ENCODE measurements at places on chromosomes 6 and 20. TPM values are rescaled to one million over a fixed set of nuclear protein-coding genes. Genes with fewer than 3 reads are reported as not detected.

TNF gene
- total RNA-seq, result 0.87 TPM

PLG gene
- not detected for total RNA-seq

ADAM33 gene
- 3.1 TPM for total RNA-seq

SLC26A8 gene
- not detected for total RNA-seq

TMEM14B gene
- total RNA-seq, result 93.8 TPM

CNKSR3 gene
- 3.8 TPM for total RNA-seq

SLC35B2 gene
- 35.9 TPM for total RNA-seq

ENPP3 gene
- total RNA-seq, result not detected

ZNF311 gene
- total RNA-seq, result not detected

DEFB125 gene
- total RNA-seq, result not detected

TRIM31 gene
- total RNA-seq, result not detected

DNA sequence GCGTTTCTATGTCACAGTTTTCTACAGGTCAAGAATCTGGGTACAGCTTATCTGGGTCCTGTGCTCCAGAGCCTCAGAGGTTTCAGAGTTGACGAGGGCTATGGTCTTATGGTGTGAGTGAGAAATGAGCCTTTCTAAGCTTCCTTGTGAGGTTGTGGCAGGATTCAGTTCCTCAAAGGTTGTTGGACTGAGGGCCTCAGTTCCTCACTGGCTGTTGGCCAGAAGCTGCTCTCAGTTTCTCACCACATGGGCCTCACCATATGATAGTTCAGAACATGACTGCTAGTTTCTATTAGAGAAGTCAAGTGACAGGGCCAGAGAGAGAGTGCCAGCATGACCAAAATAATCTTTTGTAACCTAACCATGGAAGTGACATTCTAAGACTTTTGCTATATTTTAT is 96.1 kb downstream of the NUS1 start:
- DNase-seq, result no peak

GRCh38 chr6:150088481-150089154 is 19.7 kb upstream of the ULBP3 start:
- DNase-seq, result no peak

DNA sequence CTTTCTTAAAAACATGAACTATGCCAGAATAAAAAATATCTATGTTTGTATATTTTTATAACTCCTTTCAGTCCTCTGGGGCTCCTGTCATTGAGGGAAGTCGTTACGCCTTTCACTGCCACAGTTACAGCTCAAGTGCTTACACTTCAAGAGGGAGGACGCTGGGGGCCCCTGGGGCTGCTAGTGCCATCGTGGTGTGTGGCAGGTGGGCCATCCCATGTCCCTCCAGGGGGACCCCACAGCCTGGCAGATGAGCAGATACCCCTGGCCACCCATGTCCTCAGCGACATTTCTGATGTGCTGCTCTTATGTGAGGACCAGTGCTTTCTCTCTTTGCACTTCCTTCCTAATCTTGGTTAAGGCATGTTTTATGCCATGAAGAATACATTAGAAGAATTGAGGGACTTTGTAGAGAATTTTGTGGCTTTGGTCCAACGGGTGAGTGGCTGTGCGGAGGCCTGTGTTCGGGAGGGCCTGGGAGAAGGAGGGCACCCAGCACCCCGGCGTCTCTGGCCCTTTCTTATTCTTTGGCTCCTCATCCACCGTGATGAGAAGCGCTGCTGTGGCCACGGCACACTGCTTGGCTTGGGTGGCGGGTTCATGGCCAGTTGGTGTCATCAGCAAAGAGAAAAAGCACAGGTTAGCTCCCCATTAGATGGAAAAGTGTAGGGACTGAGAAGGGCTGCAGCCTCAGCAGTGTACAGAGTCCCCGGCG is 38.3 kb upstream of the SYNJ2 start:
- no peak for DNase-seq

GRCh38 chr6:7970616-7971015 is 60.0 kb upstream of the TXNDC5 start:
- no peak for DNase-seq

DNA sequence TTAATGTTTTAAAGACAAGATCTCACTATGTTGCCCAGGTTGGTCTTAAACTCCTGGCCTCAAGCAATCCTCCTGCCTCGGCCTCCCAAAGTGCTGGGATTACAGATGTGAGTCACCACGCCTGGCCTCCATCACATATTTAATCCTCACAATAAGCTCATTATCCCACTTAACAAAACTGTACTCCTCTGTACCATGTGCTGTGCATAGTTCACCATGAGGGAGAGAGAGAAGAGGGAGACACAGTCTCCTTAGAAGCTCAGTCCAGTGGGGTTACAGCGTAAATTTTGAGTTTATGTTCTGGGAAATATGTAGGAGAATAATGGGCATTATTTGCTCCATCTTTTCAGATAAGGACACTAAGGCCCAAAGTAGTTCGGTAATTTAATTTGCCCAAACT is 7.9 kb upstream of the CPNE5 start:
- no peak for DNase-seq

DNA sequence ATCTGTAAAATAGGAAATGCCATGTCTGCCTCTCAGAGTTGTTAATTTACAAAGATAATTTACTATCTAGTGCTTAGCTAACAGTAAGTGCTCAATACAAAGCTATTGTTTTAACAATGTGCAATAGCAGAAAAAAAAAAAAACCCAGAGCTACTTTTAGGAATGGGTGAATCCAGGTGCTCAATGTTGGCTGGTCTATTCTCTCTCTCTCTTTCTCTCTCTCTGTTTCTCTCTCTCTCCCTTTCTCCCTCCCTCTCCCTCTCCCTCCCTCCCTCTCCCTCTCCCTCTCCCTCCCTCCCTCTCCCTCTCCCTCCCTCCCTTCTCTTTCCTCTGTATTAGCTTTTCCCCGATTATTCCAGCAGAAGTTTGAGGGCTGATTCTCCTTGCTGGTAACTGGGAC is 14.0 kb downstream of the PDRG1 start:
- DNase-seq, result no peak

DNA sequence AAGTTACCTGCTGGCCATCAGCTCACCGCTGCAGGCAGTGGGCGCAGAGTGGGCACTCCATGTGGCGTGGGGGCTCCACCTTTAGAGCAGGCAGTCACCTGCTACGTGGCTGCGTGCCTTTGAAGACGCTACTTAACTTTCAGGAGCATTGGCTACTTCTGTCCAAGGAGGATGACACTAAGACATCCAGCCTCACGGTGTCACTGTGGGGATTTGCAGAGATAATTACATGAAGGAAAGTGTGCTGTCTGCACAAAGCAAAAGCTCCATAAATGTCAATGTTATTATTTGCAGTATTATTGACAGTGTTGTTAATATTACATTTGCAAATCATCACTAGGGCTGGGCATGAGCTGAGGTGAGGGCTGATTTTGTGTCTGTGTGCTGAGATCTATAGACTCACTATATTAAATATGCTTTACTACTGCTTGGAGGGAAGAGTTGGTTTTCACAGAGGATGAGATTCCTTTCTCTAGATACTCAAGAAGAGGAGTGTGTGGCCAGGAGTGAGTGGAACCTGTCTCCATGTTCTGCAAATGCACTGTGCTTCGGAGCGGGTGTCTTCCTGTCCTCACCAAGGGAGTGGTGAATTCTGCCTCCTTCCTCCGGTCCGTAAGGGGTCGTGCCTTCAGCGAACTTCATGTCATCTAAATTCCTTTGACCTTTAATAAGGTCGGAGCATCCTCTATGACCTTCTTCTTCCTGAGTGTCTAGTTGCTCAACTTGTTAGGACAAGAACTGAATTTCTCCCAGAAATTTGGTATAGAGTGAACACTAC is 165.8 kb upstream of the SYNDIG1 start:
- no peak for DNase-seq

GRCh38 chr6:124679387-124679786 is 282.9 kb upstream of the RNF217 start:
- DNase-seq, result no peak

DNA sequence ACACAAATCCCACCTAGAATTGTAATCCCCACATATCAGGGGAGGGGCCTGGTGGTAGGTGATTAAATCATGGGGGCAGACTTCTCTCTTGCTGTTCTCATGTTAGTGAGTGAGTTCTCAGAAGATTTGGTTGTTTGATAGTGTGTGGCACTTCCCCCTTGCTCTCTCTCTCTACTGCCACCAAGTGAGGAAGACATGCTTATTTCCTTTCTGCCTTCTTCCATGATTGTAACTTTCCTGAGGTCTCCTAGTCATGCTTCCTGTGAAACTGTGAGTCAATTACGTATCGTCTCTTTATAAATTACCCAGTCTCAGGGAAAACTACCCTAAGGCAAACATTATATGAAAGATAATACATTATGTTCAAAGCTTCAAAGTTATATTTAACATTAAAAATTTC is 1297.5 kb upstream of the CITED2 start:
- DNase-seq, result no peak

DNA sequence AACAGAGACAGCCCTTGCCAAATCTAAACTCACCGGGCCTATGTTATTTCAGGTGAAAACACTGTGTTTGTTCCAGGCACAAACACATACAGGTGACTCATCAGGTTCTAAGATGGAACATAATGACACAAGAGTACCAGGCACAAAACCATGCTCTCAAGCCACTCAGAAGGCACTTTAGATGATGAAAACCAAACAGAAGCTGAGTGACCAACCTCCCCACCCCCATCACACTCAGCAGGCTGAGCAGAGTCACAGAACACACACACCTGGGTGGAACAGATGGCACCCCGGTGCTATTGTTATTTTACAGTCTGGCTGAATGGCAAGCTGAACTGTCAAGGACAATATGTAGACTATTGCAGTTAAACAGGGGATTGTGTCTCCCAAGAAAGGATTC is 20.6 kb upstream of the NKX2-2 start:
- DNase-seq, result no peak

DNA sequence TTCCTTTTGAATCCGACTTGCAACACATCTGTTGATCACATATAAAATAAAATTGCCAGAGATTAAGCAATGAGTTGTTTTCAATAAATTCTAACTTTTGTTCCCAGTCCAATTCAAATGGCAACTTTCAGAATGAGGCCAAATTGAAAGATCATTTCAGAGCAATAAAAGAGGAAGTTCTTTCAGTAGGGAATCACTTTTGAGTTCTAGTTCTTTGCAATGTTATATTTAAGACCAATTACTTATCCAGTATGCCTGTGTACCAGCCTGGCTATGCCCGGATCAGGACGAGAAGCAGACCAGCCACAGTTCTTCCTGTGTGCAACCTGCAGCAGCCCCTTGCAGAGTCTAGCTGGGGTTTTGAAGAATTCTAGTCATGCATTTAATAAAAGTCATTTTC is 232.5 kb downstream of the BTBD9 start:
- no peak for DNase-seq

DNA sequence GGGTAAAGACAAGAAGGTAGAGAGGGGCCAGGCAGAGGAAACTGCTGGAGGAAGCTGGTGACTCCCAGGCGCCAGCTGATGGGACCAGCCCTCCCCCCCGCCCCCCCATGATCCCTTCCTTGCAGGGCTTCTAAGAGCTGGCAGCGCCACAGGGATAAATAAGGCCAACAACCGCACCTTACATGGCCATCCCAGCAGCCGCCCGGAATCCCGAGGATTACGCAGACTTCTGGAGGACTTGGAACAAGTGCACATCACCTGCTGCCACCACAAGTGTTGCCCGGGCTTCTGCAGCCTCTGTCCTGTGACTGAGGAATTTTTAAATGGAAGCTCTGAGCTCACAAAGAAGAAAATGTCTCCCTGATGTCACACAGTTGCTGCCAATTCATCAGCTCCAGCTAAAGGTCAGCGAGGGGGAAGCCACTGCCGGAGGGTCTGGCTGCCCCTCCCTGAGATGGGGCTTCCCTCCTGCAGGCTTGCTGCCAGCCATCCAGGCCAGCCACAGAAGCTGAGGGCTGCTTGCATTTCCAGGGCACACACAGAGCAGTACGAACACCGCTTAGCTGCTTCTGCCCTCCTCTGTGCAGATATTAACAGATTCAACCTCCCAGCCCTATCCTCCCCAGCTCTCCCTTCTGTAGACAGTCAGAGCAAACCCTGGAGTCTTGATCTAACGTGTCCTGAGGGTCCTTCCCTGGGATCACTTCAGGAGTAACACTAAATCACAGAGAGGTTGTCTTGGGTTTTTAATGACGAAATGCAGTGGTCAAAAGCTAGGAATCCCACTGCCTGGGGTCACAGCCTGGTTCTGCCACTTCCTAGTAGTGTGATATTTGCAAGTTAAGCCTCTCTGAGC is 38.6 kb upstream of the PIM1 start:
- peak; percentile 98 for DNase-seq

DNA sequence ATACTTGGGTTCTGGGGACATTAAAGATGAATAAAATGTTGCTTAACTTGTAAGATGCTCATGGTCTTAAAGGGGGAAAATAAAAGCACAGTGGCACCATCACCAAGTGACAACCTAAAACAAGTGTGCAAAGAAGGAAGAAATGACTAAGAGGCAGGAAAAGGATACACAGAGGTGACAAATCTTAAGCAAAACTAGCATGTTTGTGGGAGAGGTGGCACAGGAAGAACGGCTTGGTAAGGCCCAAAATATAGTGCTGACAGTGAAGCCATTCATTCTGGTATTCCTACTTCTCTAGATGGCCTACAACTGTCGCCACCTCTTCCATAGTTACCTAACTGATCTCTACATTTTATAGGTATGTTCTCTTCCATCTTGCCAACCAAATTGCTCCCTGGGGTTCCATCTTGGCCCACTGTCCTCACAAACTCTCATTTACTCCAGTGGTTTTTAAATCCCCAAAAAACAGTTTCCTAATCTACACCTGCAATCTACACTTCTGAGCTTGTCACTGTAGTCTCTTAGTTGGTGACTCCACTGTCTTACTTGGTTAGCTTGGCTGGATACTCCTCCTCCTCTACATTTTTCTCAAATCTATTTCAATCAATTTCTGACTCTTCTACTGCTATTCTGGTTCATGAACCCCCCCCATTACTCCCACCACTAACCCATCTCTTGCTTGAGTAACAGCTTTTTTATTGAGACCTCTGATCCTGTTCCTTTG is 33.5 kb downstream of the FAM8A1 start:
- DNase-seq, result no peak

DNA sequence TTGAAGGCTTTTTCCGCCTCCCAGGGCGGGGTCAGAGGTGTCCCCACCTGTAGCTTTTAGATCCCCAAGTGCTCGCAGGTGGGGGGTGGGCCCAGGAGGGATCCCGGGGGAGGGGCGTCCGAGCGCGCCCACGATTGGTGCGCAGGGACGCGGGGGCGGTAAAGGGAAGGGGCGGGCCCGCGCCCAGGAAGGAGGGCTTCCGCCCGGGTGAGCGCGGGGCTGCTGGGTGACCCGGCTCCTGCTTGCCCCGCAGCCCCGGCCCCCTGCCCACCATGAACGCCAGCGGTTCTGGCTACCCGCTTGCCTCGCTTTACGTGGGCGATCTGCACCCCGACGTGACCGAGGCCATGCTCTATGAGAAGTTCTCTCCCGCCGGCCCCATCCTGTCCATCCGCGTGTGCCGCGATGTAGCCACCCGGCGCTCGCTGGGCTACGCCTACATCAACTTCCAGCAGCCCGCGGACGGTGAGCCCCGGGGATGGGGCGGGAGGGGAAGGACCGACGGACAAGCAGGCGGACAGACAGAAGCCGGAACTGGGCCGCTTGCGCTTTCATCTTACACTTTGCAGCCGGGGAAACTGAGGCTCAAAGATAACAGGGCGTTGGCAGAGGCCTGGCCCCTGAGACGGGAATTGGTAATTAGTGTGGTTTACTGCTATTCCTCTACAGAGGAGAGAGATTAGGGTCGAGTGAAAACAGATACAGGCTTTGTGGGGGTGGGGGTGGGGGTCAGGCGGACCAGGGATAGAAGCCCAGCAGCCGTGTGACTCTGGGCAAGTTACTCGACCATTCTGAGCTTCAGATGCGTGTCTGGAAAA is at the start of gene PABPC1L:
Gene PABPC1L, plus strand, starts transcription at position 189 of the 818 bp plus-strand sequence. Its CDS starts 84 bp downstream, at position 273.
- no peak for DNase-seq
